ENCODE measurements at places on chromosomes 7 and 10. TPM values are rescaled to one million over a fixed set of nuclear protein-coding genes. Genes with fewer than 3 reads are reported as not detected.

- DNase-seq, result no peak
These were observed 359.1 kb downstream of the CRPPA start for GRCh38 chr7:16062269-16062668.

DNA sequence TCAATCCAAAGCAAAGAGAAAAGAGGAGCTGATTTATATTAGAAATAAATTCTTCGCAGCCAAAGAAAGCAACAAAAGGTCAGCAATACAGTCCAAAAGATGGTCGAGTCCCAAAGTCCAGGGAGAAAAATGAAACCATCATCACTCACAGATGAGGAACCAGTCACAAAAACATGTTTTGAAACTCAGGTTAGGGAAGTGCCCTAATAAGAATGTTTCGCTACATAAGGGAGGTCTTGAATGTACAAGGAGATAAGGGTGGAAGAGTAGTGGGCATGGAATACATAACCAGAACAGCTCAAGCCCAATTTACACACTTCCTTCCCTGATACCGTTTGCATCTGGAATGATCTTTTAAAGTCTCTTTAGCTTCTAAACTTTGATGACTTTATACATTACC is 53.6 kb downstream of the VPS41 start:
- DNase-seq, result no peak

The FRA10AC1 gene
- 58.4 TPM for polyA plus RNA-seq

The NYAP1 gene
- 1.6 TPM for polyA plus RNA-seq

DNA sequence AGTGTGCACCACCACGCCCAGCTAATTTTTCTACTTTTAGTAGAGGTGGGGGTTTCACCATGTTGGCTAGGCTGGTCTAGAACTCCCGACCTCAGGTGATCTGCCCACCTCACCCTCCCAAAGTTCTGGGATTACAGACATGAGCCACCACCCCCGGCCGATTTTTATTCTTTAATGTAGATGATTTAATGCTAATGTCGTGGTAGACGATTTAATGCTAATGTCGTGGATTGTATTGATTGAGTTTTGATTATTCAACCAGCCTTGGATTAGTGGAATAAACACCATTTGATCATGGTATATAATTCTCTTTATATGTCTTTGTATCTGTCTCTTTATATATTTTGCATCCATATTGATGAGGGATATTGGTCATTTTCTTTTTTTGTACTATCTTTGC is 52.6 kb downstream of the OGDH start:
- no peak for DNase-seq

DNA sequence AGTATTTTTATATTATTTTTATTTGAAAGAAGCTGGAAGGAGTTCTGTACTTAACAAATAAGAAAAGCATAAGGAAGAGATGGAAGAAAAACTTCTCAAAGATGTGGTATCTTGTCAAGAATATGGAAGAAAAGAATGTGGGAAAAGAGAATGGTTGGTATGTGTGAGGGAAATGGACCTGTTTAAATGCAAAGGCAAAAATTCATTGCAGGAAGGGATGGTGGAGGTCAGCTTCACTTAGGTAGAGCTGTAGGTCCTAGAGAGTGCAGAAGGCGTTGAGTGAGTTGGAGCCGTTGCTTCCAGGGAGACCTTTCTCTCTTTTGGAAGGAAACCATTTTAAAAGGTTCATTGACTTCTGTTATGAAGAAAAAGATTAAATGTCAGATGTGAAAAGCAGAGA is 107.3 kb downstream of the EXOC4 start:
- DNase-seq, result no peak

DNA sequence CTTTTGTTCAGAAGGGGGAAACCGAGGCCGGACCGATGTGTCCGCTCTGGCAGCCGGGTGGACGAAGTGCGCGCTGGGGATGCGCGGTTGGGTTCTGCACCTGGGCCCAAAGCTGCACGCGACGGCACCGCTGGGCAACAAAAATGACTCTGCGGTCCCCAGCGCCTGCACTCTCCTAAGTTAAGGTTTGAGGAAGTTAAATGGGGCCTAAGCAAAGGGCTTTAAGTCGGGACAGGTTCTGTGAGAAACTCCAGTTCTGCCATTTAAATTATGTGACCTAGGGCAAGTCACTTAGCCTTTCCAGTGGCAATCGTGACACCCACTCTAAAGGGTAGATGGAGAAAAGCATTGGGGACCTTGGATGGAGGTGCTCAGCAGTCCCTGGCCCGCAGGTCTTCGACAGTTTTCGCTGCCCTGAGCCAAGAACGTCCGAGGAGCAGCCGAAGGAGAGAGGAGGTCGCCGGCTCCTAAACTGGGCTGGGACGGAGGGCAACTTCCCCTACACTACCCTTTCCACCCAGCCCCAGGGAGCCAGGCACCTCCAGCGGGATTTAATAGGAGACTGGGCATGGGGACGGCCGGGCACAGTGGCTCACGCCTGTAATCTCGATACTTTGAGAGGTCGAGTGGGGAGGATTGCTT is 534 bp upstream of the ACBD5 start:
- DNase-seq, result no peak
